Dermis microvascular lymphatic vessel endothelial cell (primary cell): ENCODE measurements at places on chromosomes 3 and 15. TPM values are rescaled to one million over a fixed set of nuclear protein-coding genes. Genes with fewer than 3 reads are reported as not detected.

NDN gene
- 20.3 and 52.2 TPM in 2 replicates for total RNA-seq

NCEH1 gene
- total RNA-seq, result 3.2 and 4.4 TPM in 2 replicates

ABCC5 gene
- total RNA-seq, result 10.1 and 12.4 TPM in 2 replicates

CD86 gene
- not detected in 2 replicates for total RNA-seq

CCK gene
- total RNA-seq, result not detected in 2 replicates

STRC gene
- total RNA-seq, result 0.13 TPM in 1 of 2 replicates, not detected in the other

SQOR gene
- 142 and 156 TPM in 2 replicates for total RNA-seq

CFAP161 gene
- total RNA-seq, result 0.38 and 0.90 TPM in 2 replicates

ARPIN gene
- 10.7 and 11.4 TPM in 2 replicates for total RNA-seq

PLSCR5 gene
- not detected in 2 replicates for total RNA-seq

RTP3 gene
- not detected in 2 replicates for total RNA-seq

WDR72 gene
- not detected in 2 replicates for total RNA-seq

GOLGA8T gene
- under 0.01 and 0.13 TPM in 2 replicates for total RNA-seq

CRYGS gene
- 0.77 and 0.89 TPM in 2 replicates for total RNA-seq

FGD5 gene
- total RNA-seq, result 86.3 and 122 TPM in 2 replicates

DNA sequence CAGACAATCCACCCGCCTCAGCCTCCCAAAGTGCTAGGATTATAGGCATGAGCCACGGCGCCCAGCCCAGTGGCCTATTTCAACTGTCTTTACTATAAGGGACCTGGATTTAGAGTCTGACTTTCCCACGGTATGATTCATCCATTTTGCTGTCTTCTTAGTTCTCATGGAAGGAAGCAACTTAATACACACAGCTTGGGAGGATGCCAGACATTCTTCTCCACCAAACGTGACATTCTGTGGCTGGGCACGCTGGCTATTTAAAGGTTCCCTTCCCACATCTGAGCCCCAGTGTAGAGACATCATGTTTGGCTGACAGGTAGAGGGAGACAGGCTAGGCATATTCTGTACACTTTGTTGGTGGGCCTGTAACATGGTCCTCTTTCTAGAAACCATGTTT, 26.2 kb downstream of the FAM43A start:
- peak; percentile 100 for DNase-seq

DNA sequence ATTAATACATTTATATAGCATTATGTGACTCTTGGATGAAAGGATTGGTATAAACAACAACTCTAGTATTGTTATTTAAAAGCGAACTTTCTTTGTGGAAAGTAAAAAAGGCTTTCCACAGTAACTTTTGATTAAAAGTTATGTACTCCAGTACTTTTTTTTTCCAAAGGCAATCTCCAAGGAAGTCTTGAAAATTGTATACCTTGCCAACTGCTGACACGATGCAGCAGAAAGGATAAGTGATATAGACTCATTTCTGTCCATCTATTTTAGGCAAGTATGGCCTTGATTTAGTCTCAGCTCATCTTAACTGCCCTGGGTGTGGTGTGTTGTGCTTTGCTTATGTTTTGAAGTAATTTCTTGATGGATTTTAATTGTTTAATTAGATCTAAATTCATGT, 79.7 kb downstream of the OTOL1 start:
- no peak for DNase-seq

DNA sequence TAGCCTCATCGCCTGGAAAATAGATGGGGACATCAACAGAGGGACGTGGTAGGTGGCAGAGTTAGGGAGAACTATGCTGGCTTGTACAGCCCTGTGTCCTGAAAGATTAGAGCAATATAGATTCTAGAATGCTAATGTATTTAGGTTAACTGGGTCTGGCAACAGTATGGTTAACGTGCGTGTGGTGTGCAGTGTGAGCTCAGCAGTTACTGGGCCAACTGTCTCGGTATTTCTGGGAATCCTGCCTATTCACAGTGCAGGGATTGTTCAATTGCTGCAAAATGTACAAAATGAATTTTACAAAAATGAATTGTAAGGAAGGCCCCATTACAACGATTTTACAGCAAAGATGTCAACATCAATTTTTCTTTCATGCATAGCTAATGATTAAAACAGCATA, 20.6 kb downstream of the MEIS2 start:
- DNase-seq, result no peak

DNA sequence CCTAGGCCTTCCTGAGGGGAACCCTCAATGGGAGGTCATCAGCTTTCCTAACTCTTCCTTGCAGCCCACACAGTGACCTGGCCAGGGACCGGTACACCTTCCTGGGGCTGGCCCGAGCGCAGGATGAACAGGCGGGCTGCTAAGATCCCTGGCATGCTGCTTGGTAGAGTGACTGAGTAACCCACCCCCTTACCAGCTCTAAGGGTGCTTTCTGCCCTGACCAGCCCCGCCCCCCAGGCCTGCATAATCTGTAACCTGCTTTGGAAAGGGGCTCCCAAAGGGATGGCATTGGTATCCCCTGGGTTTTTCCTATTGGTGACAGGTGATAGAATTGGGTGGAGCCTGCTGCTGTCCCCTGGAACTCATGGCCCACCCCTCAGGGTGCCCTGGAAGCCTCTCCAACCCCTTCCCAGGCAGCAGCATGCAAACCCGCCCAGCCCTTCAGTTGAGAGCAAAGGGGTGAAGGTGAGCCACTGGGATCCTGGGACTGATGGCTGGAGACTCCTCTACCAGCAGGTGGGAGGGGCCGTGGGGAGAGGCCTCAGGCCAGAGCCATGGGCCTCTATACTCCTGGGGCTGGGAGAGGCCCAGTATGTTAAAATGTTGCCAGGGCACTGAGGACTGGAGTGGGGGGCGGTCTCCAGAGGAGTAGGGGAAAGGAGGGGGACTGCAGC, 11.1 kb upstream of the KIF7 start:
- no peak for DNase-seq

DNA sequence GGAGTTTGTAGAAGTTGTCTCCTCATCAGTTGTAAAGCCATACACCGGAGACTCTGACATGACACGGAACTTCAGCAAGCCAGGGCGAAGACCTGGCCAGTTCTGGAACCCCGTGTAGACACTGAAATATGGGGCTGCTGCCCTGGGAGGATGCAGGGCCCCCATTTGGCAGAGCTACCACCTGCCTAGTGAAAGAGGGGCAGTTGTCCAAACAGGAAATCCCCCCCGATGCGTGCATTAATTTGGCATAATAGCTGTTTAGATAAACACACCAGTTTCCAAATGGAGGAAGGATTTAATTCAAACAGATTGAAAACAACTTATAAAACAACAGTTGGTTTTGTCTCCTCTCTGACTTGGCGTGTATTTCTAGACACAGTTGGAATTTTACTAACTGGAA, 357.2 kb downstream of the GABRG3 start:
- DNase-seq, result no peak

DNA sequence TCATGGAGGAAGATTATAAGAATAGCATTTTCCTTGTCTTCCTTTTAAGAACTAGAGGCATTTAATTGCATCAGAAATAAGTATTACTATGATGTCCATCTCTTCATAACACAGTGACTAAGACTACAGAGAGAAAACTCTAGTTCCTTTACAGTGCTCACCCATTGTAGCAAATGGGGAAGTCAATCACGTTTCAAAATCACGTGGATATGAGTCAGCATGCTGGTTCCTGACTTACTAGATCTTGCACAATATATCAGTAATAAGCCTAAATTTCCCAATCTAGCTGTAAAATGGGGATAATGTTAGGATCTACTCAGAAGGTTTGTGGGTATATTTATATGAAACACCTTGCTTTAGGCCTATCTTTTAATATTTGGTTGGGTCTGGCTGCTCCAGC, 254.8 kb upstream of the EOMES start:
- DNase-seq, result no peak

GRCh38 chr3:106965307-106965706, 411.9 kb upstream of the CCDC54 start:
- DNase-seq, result no peak

GRCh38 chr15:78129751-78130287, 1.4 kb downstream of the CIB2 start:
- DNase-seq, result no peak

- no peak for DNase-seq
Measured at GRCh38 chr15:50463423-50464358, 39.5 kb downstream of the USP8 start.

DNA sequence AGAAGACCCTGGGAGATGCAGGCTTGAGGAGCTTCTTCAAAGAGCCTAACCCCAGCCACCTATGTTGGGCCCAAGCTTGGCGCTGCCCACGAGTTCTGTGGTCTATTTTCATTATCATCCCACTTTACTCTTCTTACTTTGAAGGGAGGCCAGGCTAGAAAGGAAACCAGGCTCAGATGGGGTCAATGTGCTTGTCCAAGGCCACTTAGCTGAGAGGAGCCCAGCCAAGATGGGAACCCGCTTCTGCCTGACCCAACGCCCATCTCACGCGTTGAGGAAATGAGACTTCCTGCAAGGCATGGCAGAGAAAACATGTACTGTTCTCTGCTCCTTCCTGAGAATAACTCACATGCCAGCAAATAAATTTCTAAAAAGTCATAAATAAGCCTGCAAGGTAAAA, 486.3 kb upstream of the PROK2 start:
- DNase-seq, result peak; percentile 70

- DNase-seq, result no peak
Measured at GRCh38 chr3:79167651-79168416, 600.0 kb downstream of the ROBO1 start.

DNA sequence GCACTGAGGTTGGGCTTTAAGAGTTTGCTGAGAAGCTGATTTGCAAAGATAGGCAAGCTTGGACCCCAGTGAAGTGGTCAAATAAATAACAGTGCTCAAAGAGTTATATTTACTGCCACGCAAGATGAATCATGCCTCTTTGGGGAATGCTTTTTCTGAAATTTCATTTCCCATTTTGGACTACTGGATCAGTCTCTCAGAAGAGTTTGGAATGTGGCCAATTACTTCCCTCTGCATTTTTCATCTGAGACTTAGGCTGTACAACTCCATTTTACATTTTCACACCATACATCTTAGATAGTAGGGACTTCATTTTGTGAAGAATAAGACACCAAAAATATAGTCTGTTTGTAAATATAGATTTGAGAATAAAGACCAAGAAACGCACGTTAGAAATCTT, 419.7 kb downstream of the FGF12 start:
- DNase-seq, result no peak

GRCh38 chr3:39149059-39149455, 4.3 kb downstream of the CSRNP1 start:
- no peak for DNase-seq

DNA sequence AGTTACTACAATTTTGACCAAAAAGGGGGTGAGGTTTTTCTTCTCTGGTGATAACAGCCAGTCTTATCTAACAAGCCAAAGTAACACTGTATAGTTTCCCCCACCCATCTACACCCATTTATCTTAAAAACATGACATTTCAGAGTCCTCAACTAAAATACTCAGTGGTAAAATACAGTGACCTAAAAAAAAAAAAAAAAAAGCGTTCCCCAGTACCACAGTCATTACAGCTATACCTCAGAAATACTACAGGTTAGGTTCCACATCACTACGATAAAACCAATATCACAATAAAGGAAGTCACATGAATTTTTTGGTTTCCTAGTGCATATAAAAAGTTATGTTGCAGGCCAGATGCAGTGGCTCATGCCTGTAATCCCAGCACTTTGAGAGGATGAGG, 13.8 kb downstream of the DENND4A start:
- DNase-seq, result no peak

- DNase-seq, result peak; percentile 1
Measured at GRCh38 chr3:71926262-71926600, 141.3 kb upstream of the PROK2 start.

GRCh38 chr3:24161841-24162240, 216.8 kb downstream of the NR1D2 start:
- no peak for DNase-seq

DNA sequence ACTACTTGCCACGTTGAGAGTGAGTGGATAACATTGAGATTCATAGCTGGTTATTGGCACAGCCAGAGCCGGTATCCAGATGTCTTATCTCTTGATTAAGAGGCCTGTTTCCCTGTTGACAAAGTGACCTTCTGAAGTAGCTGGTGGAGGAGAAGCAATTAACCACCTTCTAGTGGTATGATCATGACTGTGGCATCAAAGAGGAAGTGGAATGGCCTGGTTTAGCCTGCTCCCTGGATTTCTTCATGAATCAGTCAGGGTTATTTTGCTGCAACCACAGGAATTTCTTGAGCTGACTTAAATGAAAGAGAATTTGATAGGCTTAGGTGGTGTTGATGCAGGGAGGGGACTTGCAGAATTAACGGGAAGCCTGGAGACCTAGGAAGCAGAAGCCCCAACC, 398.3 kb downstream of the MFSD1 start:
- DNase-seq, result no peak

DNA sequence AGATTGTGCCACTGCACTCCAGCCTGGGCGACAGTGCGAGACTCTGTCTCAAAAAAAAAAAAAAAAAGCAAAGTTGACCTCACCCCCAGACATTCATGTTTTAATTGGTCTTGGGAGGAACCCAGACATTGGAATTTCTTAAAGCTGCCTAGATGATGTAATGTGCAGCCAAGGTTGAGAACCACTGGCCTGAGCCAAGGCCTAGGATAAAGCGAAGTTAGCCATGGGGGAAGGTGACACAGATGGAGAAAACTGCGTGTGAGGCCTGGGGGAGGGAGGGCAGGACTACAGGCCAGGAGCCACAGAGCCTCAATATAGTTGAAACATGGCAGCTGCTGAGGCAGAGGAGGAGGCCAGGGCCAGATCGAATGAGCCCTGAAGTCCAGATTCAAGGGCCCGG, 21.0 kb downstream of the GLB1 start:
- DNase-seq, result no peak

- DNase-seq, result no peak
Measured at GRCh38 chr3:125129512-125129997, 73.8 kb upstream of the HEG1 start.

GRCh38 chr3:168061332-168061996, 34.3 kb downstream of the GOLIM4 start:
- DNase-seq, result no peak

DNA sequence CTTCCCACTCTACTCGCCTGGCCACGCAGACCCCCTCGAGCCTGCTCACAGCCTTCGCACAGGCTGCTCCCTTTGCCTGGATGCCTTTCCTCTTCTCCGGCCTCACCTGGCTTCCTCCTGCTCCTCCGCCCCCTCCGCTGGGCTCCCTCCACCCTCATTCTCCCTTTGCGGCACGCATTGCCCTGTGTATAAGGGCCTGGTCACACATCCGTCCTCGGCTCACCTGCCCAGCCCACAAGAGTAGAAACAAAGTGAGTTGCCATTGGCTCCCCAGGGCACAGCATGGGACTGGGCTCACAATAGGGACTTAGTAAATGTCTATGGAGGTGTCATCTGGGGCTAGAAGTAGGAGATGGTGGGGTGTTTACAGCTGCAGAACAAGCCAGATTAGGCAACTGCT, 4.2 kb downstream of the PLXND1 start:
- peak; percentile 52 for DNase-seq

GRCh38 chr3:173217127-173217526, 76.1 kb upstream of the SPATA16 start:
- DNase-seq, result no peak

GRCh38 chr3:134663721-134664456, 13.1 kb upstream of the KY start:
- DNase-seq, result no peak

GRCh38 chr3:193704431-193704830, 111.4 kb downstream of the OPA1 start:
- no peak for DNase-seq

GRCh38 chr15:83899670-83900069, 245.7 kb downstream of the ADAMTSL3 start:
- no peak for DNase-seq

GRCh38 chr3:190097025-190097424, 23.7 kb downstream of the P3H2 start:
- no peak for DNase-seq

GRCh38 chr3:189952272-189952671, 168.4 kb downstream of the P3H2 start:
- no peak for DNase-seq

GRCh38 chr3:99708207-99708745, 69.9 kb downstream of the COL8A1 start:
- no peak for DNase-seq
